ENCODE measurements at places on chromosomes 6 and 20.
A peak's percentile ranks its signal among the peaks of the same experiment; 100 is the strongest.

- no peak for DNase-seq
Observed at GRCh38 chr6:162471842-162472241, 255.7 kb downstream of the PRKN start.

DNA sequence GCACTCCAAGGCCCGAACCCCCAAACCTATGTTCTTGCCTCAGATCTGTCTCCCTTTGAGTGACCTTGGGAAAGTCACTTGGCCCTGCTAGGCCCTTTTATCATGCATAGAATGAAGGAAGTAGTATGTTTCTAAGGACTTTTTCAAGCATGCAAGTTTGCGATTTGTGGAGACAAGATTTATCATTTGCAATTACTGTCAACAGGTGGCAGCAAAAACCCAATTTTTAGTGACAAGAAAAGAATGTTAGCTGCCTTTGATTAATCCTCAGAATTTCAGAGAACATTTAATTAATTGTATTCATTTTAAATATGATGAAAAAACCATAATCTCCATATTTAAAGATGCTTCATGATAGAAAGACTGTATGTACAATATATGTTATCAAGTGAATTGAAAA, 28.3 kb upstream of the PREP start:
- DNase-seq, result peak; percentile 64

GRCh38 chr6:145132709-145133108, 602.6 kb downstream of the EPM2A start:
- DNase-seq, result no peak

- no peak for DNase-seq
Observed at GRCh38 chr6:36666826-36667591, 11.5 kb upstream of the CDKN1A start.

DNA sequence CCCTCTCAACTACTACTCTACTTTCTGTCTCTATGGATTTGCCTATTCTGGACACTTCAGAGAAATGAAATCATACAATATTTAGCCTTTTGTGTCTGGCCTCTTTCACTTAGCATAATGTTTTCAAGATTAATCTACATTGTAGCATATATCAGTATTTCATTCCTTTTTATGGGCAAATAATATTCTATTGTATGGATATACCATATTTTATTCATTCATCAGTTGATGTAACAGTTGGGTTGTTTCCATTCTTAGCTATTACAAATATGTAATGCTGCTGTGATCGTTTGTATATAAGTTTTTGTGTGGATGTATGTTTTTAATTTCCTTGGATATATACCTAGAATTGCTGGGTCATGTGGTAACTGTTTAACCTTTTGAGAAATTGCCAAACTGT, 23.4 kb downstream of the FAM184A start:
- DNase-seq, result no peak

- no peak for DNase-seq
Observed at GRCh38 chr6:170116636-170117035, 174.2 kb downstream of the DLL1 start.
